ENCODE measurements at places on chromosomes 7 and 10.

DNA sequence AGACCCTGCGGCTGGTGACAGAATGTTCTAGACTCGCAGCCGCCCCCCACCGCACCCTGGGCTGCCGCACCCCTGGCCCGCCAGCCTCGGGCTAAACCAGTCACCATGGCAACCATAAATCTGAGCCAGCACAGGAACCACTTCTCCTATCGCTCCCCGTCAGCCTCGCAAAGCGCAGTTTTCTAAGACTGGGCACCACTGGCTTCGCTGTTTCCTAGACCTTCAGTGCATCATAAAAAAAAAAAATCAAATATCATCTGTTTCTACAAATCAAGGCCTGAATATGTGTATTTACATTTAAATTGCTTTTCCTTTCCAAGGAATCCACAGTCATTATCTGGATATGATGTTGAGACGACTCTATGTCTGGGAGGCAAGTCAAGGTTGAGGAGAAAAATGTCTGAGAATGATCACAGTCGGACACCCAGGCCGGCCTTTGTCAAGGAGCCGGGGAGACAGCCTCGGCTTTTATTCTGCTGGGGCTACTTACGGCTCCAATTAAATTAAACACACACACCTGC is 99.9 kb downstream of the PTPRN2 start:
- no peak for DNase-seq

DNA sequence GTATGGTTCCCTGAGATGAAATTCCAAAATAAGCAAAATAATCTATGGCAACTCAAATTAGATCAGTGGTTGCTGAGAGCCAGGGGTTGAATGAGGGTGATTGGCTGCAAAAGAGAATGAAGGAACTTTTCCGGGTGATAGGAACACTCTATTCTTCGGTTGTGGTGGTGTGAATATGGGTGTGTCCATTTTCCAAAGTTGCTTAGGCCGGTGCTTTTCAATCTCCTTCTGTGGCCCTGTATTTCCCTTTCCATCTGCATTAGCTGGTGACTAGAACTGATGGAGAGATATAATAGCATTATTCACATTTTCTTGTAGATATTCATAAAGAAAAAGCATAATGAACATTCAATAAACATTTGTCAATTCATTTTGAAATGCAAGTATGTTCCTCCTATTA is 382.9 kb downstream of the TFEC start:
- DNase-seq = no peak

- DNase-seq = no peak
Observed at GRCh38 chr7:9264395-9264794, 831.0 kb downstream of the NXPH1 start.

- no peak for DNase-seq
Observed at GRCh38 chr7:138458576-138459412, 1.3 kb upstream of the TRIM24 start.

GRCh38 chr7:55469271-55469681 is 103.0 kb downstream of the VOPP1 start:
- DNase-seq = no peak

DNA sequence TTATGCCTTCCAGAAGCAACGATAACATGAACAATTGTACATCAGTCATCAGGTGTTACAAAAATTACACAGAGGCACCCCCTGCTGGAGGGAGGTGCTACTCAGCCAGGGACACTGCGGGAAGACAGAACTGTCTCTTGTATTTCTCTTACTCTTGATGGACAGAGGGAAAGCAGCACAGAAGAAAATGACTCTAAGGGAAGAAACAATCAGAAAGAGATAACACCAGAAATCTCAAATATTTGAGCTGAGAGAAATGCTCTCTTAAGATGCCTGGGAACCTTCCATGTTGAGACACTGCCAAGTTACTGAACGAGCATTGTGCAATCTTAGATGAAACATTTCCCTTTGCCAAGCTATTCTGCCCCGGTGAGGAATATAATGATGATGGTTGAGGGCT is 227.6 kb upstream of the NPSR1 start:
- DNase-seq = no peak

Data from stimulated activated CD4-positive, alpha-beta T cell treated with anti-CD3 and anti-CD28 coated beads, TNF-alpha, amount 100 ng/mL, for 48 hours (primary cell).